ENCODE measurements at places on chromosomes 12 and 14. TPM values are rescaled to one million over a fixed set of nuclear protein-coding genes. Genes with fewer than 3 reads are reported as not detected.

The PTPN21 gene
- total RNA-seq, result 0.14 TPM

The GALC gene
- 40.1 TPM for total RNA-seq

The KLRK1 gene
- 23.6 TPM for total RNA-seq

The HIGD1C gene
- not detected for total RNA-seq

The SIX4 gene
- 0.19 TPM for total RNA-seq

The POTEM gene
- total RNA-seq, result not detected

The FAM181A gene
- not detected for total RNA-seq

The SOS2 gene
- 38.2 TPM for total RNA-seq

The COQ6 gene
- 20.4 TPM for total RNA-seq

The DCN gene
- total RNA-seq, result not detected

The PPFIA2 gene
- total RNA-seq, result not detected

The PTHLH gene
- not detected for total RNA-seq

The C12orf76 gene
- 19.0 TPM for total RNA-seq

The APOF gene
- 0.28 TPM for total RNA-seq

The RAPGEF3 gene
- 1.4 TPM for total RNA-seq

The MLH3 gene
- 19.3 TPM for total RNA-seq

The ANG gene
- total RNA-seq, result 0.67 TPM

The FOXG1 gene
- not detected for total RNA-seq

The SLC17A8 gene
- total RNA-seq, result not detected

The CLEC2A gene
- not detected for total RNA-seq

The STON2 gene
- 0.10 TPM for total RNA-seq

The KLHDC1 gene
- total RNA-seq, result 5.1 TPM
